Nephron progenitor cell (in vitro differentiated cells): ENCODE measurements at places on chromosomes 6 and 20.

DNA sequence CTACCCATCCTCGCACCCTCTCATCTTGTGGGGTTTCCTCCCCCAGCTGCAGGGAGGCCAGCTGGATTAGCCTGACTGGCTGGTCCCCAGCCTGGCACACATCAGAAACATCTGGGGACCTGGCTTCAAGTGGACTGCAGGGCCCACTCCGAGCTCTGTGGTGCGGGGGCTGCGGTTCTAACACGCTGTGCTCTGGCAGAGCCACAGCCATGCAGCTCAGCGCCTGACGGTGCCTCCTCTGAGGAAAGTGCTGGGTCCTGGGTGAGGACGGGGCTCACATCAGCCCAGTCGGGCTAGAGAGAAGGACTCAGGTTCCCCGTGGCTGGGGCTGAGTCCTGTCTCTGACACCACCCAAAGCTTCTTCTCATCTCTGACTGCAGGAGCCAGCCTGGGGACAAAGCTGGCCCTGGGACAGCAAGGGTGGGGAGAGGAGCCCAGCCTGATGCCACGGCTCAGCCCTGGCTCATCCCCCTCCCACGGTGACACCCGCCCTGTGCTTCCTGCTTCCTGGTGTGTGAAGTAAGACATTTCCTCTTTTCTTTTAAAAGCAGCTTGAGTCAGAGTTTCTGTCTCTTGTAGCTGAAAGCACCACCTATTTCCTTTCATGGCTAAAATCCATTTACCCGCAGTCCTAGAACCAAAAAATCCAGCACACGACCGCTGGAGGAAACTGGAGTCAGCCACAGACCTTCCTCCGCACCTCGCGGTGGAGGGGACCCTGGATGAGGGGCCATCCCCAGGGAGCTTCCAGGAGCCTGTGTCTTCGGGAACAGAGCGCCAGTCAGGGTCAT lies 127.4 kb upstream of the AFDN start:
- peaks cover 49% of the 10 kb centered on the region for H3K4me1 ChIP-seq
- H3K36me3 ChIP-seq: no peaks in the 10 kb centered on the region
- H3K27ac ChIP-seq: peak overlapping the region; percentile 88

DNA sequence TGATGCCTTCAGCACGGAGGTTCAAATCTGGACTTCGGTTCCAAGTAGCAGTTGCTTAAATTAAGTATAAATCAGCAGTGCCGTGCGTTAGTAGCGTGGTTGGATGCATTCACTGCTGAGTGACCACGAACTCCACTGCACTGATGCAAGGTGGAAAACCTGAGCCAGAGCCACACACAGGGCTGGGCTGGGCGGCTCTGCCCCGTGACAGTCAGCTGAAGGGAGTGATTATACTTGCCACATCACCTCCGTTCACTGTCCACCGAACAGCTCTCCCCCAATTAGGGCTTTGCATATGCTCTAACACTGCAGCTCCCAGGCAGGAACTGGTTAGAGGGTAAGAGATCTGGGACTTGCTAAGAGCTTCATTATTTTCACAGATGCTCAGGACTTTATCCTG lies 22.2 kb downstream of the PPP1R3G start:
- DNase-seq: no peak
- no peak overlapping the region for H3K27ac ChIP-seq
- H3K36me3 ChIP-seq: peaks cover 34% of the 10 kb centered on the region
- H3K4me1 ChIP-seq: peaks cover 15% of the 10 kb centered on the region

- no peak overlapping the region for H3K4me3 ChIP-seq
- peaks cover 9% of the 10 kb centered on the region for H3K4me1 ChIP-seq
- no peaks in the 10 kb centered on the region for H3K36me3 ChIP-seq
- H3K27me3 ChIP-seq: peaks cover 25% of the 10 kb centered on the region
- H3K27ac ChIP-seq: peak overlapping the region; percentile 24
These were observed 42.5 kb upstream of the CD83 start for GRCh38 chr6:14075095-14075503.

GRCh38 chr20:10667077-10667401 lies 6.8 kb downstream of the JAG1 start:
- no peak for DNase-seq
- H3K4me1 ChIP-seq: peaks cover 94% of the 10 kb centered on the region
- peak overlapping the region; percentile 59 for H3K4me3 ChIP-seq
- peaks cover 55% of the 10 kb centered on the region for H3K36me3 ChIP-seq
- no peaks in the 10 kb centered on the region for H3K27me3 ChIP-seq
- H3K27ac ChIP-seq: peak overlapping the region; percentile 19

DNA sequence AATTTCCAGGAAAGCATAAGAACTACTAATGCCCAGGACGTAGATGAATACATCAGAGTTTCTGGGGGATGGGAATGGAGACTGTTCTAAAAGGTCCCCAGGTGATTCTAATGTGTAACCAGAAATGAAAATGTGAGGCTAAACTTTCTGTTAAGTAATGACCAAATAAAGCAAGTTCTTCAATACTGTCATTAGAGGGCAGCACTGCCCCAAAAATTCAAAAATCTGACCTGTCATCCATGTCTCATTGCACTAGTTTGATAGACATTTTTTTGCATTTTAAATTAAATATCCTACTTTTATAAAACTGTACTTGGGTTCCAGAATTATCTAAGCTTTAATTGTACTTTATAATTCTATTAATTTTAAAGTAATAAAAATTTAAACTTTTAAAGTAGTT lies 94.9 kb downstream of the RFX6 start:
- H3K36me3 ChIP-seq: no peaks in the 10 kb centered on the region
- H3K4me3 ChIP-seq: no peak overlapping the region
- DNase-seq: peak; percentile 30
- H3K27ac ChIP-seq: no peak overlapping the region
- peaks cover 7% of the 10 kb centered on the region for H3K27me3 ChIP-seq

DNA sequence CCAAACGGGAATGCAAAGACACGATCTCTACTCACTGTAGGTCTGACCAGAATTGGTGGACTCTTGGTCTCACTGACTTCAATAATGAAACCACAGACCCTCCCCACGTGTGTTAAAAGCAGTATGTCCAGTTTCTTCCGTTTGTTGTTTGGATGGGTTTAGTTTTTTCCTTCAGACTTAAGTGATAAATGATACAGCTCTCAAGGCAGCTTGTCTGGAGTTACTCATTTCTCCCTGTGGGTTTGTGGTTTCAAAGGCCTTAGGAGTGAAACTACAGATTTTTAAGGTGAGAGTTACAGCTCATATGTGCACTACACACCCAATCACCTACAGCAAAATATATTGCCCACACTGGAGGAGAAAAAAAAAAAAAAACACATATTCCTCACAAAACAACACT lies 86.7 kb upstream of the STMND1 start:
- no peak for DNase-seq
- H3K27me3 ChIP-seq: peaks cover 5% of the 10 kb centered on the region
- H3K4me1 ChIP-seq: no peaks in the 10 kb centered on the region
- no peaks in the 10 kb centered on the region for H3K36me3 ChIP-seq
- no peak overlapping the region for H3K4me3 ChIP-seq
- no peak overlapping the region for H3K27ac ChIP-seq

GRCh38 chr6:131314838-131315237 lies 179.6 kb downstream of the AKAP7 start:
- H3K27ac ChIP-seq: no peak overlapping the region
- no peak for DNase-seq
- H3K4me3 ChIP-seq: no peak overlapping the region
- H3K4me1 ChIP-seq: no peaks in the 10 kb centered on the region
- H3K36me3 ChIP-seq: no peaks in the 10 kb centered on the region
- H3K27me3 ChIP-seq: no peaks in the 10 kb centered on the region

DNA sequence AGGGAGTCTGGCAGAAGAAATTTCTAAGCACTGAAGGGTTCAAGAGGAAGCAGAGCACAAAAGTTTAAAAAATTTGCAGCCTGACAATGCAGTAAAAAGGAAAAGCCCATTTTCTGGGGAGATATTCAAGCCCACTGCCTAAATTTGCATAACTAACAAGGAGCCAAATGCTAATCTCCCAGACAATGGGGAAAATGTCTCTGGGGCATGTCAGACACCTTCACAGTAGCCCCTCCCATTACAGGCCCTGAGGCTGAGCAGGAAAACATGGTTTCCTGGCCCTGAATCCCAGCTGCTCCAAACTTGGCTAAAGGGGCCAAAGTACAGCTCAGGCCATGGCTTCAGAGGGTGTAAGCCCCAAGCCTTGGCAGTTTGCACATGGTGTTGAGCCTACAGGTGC lies 908.5 kb upstream of the MANEA start:
- no peaks in the 10 kb centered on the region for H3K36me3 ChIP-seq
- DNase-seq: no peak
- peak overlapping the region; percentile 20 for H3K27ac ChIP-seq
- no peaks in the 10 kb centered on the region for H3K4me1 ChIP-seq

DNA sequence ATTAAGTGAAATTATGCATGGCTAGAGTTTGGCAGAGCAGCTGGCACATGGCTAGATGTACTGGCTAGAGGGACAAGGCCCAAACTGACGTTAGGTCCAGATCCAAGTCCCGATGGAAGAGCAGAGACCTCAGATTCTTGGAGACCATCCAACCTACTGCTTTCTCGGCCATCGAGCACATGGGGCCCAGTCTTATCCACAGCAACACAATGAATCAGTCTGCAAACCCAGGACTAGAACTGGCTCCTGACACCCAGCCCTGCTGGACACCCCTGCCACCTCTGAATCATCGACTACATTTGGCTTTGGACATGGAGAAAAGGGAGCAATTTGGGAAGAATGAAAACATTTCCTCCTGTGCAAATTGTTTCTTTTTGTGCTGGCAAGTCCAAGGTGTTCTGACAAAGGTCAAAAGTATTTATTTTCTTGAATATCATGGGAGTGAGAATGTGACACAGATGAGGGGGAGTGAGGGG lies 23.9 kb upstream of the YWHAB start:
- no peak overlapping the region for H3K4me3 ChIP-seq
- H3K4me1 ChIP-seq: peaks cover 43% of the 10 kb centered on the region
- H3K36me3 ChIP-seq: no peaks in the 10 kb centered on the region
- H3K27me3 ChIP-seq: peaks cover 15% of the 10 kb centered on the region

DNA sequence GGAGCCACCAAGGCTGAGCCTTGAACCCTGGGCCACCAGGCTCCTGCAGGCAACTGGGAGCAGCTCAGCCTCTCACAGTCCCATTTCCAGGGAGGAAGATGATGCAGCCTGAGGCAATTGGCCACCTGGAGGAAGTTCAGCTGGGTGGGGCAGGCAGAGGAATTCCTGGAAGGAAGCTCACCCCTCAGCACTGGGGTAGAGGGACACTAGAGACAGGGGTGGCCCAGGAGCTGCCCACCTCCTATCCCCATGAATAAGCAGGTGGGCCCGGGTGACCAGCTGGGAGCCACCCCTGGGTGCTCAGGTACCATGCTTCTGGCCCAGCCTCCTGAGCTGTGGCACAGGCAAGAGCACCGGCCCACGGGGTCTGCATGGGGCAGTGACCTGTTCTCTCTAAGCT lies 3.6 kb upstream of the HSPA12B start:
- no peak overlapping the region for H3K4me3 ChIP-seq
- H3K27ac ChIP-seq: no peak overlapping the region
- no peaks in the 10 kb centered on the region for H3K36me3 ChIP-seq
- H3K27me3 ChIP-seq: peaks cover 46% of the 10 kb centered on the region
- peaks cover 45% of the 10 kb centered on the region for H3K4me1 ChIP-seq

- no peak overlapping the region for H3K4me3 ChIP-seq
- H3K36me3 ChIP-seq: peaks cover 15% of the 10 kb centered on the region
- DNase-seq: no peak
- H3K27me3 ChIP-seq: peaks cover 2% of the 10 kb centered on the region
- peak overlapping the region; percentile 36 for H3K27ac ChIP-seq
These were observed 76.1 kb upstream of the SNX9 start for GRCh38 chr6:157746897-157747296.
